ENCODE measurements at places on chromosomes 4 and X.

- DNase-seq, result peak; percentile 91
Measured at GRCh38 chr4:3062471-3062870, 11.9 kb downstream of the HTT-AS start.

GRCh38 chr4:105683038-105683437 is 25.5 kb downstream of the INTS12 start:
- DNase-seq, result no peak

GRCh38 chrX:2697306-2697705 is 6.2 kb downstream of the CD99 start:
- no peak for DNase-seq

DNA sequence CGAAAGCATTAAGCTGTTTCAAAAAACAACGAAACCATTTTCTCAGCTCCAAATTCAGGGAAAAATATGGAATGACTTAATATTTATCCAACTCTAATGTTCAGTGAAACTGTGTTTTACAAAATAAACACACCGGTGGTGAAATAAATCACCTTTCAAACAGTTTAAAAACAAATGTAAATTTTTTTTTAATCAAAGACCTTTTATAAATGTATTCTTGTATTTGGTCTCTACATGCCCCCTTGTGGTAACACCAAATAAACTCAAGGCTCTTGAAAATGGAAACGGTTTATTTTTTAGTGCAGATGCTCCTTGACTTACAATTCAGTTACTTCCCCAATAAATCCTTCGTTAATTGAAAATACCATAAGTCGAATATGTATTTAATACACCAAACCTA is 45.8 kb upstream of the ITM2A start:
- peak; percentile 2 for DNase-seq

DNA sequence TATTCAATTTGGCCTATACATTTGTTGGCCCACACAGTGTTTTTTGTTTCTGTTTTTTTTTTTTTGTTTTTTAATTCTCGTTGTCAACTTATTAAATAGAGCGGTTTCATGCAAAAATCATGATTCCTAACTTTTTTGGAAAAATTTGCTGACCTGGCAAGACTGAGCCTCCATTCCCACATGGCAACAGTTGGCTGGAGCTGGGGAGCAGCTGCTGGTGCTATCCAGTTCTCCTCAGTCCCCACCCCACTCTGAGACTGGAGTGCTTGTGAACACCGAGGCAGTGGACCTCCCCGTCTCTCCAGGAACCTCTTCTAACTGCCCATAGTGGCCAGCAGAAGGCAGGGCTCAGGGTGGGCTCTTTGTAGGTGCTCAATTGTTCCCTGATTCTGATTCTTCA is 95.7 kb upstream of the OTUD4 start:
- DNase-seq, result no peak

DNA sequence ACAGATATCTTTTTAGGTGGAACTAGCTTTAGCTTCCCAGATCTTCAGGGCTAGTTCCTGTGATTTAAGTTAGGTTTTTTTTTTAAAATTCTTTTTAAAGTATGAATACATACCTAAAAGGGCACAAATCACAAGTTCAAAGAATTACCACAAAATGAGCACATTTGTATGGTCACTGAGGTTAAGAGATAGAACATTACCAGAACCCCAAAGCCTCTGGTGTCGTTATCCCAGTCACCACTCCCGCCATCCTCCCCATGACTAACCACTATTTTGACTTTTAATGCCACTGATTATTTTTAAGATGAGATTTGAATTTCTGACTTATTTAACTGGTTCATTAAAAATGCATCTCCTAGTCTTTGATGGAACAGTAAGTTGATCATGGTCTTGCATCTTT is 5.4 kb downstream of the PGK1 start:
- DNase-seq, result no peak

DNA sequence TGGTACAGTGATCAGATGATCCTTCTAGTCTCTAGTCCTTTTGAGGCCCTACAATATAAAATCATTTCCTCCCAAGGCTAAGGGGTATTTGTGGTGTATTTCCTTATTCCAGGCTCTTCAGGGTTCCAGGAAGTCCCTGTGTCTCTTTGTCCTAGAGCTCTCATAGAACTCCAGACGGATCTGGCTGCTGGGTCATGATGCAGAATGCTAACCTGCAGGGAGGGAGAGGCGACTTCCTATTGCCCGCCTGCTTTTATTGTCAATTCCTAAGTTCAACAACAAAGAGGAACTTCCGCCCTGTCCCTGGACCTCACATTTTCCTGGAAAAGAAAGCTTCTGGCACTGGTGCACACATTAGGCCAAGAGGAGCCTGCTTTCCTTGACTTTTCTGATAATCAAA is 45.9 kb upstream of the ZNF827 start:
- DNase-seq, result no peak

GRCh38 chr4:44927399-44928380 is 201.3 kb upstream of the GNPDA2 start:
- peak; percentile 11 for DNase-seq

GRCh38 chr4:183035256-183035655 is 63.8 kb upstream of the WWC2 start:
- DNase-seq, result no peak

DNA sequence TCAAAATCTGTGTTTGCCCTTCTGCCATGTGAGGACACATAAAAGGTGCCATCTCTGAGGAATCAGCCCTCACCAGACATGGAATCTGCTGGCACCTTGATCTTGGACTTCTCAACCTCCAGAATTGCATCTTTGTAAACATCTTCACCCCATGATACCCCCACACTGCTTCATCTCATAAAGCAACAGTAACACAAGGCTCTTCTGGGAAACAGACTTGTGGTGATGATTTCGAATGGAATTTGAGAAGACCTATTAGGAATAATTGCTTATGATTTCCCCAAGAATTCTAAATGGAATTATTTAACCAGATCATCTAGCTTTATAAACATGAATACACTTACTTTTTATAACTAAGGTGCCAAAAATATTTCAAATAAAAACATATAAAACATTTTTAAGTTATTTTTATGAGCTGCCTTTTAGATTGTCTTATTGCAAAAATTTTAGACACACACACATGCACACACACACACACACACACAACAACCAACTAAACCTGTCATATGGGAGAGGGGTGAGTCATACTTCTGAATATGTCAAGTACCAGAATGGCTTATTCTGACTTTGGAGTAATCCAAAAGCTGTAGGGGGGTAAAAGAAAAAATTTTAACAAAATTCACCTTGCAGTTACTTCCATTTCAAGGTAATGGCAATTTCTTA is 82.0 kb downstream of the USP46 start:
- DNase-seq, result peak; percentile 51

- peak; percentile 78 for DNase-seq
Measured at GRCh38 chrX:40085102-40085551, 12.6 kb downstream of the BCOR start.

DNA sequence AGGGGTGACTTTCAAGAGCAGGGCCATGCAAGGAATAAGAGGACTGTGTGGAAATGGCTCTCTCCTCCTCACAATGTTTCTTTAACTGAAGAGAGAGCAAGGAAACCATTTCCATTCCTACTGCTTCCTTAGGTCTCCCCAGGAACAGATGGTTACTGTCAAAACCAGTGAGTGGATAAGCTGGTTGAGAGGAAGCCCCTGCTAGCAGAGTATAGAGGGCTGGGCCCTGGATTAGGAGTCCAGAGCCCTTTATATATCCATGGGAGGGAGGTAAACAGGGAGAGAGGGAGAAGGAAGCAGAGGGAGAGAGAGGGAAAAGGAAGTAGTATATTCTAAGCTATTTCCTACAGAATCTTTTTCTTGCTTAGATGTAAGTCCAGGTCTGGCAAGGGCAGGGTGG is 43.8 kb upstream of the LAS1L start:
- DNase-seq, result no peak

GRCh38 chr4:127832585-127832984 is 48.1 kb upstream of the PLK4 start:
- DNase-seq, result no peak

DNA sequence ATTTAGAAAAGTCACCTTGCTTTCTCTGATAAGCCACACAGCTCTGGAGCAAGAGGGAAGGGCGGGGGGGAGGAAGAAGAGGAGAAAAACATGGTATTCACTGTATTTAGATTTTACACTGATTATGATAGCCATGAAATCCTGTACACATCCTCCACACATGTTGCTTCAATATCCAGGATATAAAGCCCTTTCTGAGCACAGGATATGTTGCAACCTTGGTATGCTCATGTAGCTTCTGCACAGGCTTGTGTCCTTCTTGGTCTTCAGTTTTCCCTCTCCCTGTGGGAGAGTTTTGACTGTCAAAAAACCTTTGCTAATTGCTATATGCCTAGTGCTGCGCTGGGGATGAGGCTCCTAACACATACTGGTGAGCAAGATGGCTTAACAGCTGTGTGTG is 61.9 kb upstream of the DAPP1 start:
- DNase-seq, result no peak

DNA sequence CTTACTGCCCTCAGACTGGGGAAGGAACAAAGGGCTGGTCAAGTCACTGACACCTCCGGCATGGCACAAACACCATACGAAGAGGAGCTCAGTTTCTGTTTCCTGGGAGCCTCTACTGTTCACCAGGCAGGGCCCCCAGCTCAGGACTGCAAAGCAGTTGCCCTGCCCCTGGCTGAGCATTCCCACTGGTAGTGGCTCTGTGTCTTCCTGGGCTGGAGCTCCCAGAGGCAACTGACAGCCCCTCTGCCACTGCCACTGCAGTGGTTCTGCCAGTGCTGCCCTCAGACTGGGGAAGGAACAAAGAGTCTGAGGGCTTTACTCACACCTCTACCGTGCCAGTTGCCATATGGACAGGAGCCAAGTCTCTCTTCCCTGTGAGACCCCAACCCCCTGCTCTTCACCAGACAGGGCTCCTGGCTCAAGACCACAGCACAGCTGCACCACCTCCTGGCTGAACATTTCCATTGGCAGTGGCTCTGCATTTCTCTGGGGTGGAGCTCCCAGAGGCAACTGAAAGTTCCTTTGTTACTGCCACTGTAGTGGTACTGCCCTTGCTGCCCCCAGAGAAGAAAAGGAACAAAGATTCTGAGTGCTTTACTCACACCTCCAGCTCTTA is 67.9 kb downstream of the SMARCA5 start:
- DNase-seq, result no peak

DNA sequence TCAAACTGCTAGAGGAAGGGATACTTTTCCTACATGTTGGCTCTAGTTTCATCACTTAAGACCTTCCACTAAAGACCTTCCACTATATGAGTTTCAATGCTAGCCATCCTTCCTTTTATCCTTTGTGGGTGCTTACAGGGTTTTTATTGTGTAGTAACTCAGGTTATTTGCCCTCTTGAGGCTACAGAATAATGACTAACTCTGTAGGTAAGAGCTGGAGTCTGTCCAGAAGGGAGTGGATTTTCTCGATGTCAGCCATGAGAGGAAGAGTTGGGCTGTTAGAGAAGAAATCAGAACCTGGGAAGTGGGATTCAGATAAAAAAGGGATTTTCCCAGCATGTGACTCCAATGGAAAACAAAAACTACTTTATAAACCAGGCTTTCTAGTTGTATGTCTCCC is 27.5 kb upstream of the HERC5 start:
- no peak for DNase-seq

DNA sequence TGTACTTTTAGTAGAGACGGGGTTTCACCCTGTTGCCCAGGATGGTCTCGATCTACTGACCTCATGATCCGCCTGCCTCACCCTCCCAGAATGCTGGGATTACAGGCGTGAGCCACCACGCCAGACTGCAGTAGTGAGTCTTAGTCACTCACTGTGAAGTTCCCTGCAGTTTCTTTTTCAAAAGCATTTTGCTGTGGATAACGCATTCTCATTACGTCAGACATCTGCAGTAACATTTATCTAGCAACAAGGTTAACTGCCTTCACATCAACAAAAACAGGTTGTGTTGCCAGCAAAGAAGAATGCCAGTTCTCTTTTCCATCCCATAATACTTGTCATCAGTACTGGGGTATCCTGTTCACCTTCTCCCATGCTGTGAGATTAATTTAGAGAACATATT is 164.6 kb downstream of the DHRSX start:
- peak; percentile 79 for DNase-seq

GRCh38 chr4:13548059-13548983 is 4.0 kb upstream of the NKX3-2 start:
- DNase-seq, result no peak

- DNase-seq, result peak; percentile 29
Measured at GRCh38 chrX:123731987-123732669, 724 bp downstream of the THOC2 start.

DNA sequence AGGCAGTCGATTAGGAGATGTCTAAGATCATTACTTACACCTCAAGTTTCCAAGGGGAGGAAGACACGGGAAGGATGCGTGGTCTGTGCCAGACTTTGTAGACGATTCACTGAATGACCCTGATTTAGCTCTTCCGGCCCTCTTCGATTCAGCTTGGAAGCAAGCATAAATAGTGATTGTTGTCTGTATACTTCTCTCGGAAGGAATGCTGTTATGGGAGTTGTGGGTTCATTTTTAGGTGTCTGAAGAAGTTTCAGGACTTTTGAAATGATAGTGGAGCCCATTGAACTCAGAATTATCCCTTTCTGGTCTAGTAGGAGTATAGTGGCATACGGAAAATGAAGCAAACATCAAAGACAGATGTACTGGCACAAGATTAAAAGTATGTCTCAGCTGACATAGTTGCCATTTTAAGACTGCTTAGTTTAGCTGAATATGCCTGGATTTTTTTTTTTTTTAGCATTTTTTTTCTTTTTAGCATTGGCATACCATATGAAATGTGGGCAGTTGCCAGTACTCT is 1.0 kb upstream of the ANKRD17 start:
- peak; percentile 53 for DNase-seq

DNA sequence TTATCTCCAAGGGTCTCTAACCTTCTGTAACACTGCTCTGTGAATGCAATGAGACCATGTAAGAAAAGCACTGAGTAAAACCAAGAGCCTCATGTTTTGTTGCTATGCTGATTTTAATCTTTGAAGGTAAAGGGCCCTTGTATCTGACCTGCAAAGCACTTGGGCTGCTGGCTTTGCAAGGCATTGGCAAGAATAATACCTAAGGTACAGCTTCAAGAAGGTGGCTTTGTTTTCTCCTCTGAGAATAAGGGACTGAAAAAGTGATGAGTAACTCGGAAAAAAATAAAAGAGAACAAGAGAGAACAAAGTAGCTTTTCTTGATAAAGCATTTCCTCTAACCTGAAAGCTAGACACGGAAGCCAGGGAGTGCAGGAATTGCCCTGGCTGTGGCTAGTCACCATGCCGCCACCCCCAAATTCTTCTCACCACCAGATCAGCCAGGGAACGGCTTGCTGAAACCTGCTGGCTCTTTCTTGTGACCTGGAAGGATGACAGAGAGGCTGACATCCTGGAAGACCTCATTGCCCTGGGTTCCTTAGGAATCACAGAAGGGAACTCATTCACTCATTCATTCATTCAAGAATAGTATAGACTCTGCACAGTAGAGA is 41.8 kb upstream of the HS3ST1 start:
- DNase-seq, result no peak

DNA sequence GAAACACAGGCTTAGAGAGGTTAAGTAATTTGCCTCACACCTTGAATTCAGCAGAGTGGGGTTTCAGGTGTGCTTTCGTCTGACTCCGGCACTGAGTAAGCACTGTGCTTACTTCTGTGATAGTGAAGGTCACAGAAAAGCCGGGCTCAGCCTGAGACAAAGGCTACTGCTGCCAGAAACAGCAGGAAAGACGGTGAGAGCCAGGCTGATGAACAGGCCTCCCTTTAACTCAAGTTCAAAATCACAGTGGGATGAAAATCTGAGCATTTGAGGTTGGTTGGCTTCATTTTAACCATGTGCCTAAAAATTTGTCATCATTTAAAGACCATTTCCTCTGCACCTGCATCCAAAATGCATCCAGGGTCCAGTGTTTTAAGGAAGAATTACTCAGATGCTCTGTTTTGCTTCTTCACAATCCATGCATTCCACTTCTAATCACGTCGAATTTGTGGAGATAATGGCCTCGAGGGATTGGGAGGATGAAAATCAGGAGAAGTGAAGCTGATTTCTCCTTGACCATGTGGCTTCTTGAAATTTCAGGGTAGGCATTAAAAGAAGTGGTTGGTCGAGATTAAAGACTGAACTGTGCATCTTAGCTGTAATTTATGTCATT is 121.2 kb upstream of the LNX1 start:
- DNase-seq, result no peak

Data from fibroblast of villous mesenchyme (primary cell).